ENCODE measurements at places on chromosomes 6 and 20.

DNA sequence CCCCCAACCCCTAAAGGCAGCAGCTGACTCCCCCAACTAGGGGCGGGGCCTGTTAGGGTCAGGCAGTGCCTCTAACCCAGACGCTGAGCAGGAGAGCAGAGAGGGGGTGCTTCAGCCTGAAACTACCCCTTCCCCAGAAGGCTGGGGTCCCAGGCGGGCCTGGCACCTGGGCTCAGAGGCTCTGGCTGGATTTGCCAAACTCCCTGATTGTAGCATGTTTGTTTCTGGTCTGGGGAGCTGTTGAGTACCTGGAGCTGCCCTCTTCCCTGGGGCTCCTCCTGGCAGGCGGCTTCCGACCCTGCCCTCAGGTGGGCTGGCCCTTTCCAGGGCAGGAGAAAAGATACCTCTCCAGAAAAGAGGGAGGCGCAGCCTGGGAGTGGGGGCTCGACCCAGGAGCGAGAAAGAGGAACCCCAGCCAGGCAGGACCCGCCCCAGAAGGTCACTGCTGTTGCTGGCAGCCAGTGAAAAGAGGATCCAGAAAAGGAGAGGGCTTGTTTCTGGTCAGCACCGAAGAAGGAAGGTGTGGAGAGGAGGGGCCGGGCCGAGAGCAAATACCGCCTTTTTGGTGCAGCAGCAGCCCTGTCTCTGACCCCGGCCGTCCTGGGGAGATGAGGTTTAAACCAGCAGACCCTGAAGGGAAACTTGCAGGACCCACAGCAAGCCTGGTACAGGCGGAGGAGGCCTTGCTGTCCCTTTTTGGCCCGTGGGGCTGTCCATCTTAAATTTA is 810 bp upstream of the ABHD16B start:
- DNase-seq, result no peak

- no peak for DNase-seq
These were observed 305.3 kb upstream of the RGS17 start for GRCh38 chr6:153436351-153436750.

GRCh38 chr20:60246751-60247150 is 288.5 kb downstream of the CDH26 start:
- no peak for DNase-seq

- no peak for DNase-seq
These were observed 208.0 kb downstream of the GMDS start for GRCh38 chr6:2037237-2037926.

DNA sequence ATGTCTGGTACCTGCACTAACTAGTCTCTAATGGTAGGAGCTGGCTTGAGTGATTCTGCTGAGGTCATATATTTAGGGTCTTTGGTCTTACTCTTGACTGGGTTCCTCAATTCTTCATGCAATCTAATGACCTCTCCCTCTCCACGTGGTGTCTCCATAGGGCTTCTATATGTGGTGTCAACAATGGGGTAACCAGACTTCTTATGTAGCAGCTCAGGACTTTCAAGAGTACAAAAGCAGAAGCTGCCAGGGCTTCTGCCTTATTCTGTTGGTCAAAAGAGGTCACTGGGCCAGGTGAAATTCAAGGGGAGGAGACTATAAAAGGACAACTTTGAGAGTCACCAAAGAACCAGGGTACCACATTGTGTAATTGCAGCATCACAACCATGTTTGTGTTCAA is 54.3 kb downstream of the NUS1 start:
- no peak for DNase-seq

- DNase-seq, result no peak
These were observed 410.3 kb upstream of the SLC35B3 start for GRCh38 chr6:8845690-8846089.

- DNase-seq, result no peak
These were observed 1.3 kb upstream of the FOXC1 start for GRCh38 chr6:1608222-1609040.

DNA sequence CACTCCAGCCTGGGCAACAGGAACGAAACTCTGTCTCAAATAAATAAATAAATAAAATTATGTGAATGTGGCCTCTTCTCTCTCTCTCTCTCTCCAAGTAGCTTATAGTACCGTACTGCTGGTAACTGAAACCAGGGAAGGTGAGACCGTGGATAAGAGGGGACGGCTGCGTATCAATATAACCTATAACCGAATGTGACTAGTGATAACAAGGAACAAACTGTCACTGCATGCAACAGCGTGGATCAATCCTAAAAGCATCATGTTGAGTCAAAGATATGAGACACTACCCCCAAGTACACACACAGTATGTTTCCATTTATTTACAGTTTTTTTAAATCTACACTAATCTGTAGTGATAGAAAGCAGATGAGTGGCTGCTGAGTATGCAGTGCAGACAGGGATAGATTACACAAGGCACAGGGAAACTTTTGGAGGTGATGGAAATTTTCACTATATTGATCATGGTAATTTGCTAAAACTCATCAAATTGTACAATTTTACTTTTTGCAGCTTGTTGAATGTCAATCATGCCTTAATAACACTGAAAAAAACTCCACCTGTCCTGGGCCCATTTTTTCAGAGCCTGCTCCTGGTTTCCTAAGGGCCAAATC is 121.4 kb upstream of the ARMC2 start:
- DNase-seq, result no peak

- DNase-seq, result no peak
These were observed 97.8 kb downstream of the PLEKHG1 start for GRCh38 chr6:150697515-150697914.

- no peak for DNase-seq
These were observed 57.7 kb downstream of the PPP1R14C start for GRCh38 chr6:150200428-150201100.

DNA sequence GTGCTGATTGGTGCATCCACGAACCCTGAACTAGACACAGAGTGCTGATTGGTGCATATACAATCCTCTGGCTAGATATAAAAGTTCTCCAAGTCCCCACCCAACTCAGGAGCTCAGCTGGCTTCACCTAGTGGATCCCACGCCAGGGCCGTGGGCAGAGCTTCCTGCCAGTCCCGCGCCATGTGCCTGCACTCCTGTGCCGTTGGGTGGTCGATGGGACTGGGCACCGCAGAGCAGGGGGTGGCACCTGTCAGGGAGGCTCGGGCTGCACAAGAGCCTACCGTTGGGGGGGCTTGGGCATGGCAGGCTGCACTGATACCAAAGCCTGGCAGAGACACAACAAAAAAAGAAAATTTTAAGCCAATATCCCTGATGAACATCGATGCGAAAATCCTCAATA is 185.4 kb upstream of the ASCC3 start:
- DNase-seq, result no peak

DNA sequence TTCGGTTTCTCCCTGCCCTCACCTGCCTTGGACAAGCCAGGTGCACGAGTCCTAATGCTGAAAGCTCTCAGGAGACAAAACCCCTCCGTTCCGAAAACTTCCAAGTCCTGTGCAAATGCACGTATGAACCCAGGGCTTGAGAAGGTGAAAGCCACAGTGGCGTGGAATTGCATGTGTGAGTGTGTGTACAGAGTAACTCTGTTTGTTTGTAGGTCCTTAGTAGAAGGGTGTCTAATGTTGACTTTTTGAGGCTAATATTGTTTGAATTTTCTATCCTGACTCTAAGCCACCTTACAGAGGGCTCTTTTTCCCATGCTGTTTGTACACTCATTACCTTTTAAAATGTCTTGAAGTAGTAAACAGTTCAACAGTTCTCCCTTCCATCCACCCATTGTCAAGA is 129.1 kb downstream of the FOXA2 start:
- no peak for DNase-seq

DNA sequence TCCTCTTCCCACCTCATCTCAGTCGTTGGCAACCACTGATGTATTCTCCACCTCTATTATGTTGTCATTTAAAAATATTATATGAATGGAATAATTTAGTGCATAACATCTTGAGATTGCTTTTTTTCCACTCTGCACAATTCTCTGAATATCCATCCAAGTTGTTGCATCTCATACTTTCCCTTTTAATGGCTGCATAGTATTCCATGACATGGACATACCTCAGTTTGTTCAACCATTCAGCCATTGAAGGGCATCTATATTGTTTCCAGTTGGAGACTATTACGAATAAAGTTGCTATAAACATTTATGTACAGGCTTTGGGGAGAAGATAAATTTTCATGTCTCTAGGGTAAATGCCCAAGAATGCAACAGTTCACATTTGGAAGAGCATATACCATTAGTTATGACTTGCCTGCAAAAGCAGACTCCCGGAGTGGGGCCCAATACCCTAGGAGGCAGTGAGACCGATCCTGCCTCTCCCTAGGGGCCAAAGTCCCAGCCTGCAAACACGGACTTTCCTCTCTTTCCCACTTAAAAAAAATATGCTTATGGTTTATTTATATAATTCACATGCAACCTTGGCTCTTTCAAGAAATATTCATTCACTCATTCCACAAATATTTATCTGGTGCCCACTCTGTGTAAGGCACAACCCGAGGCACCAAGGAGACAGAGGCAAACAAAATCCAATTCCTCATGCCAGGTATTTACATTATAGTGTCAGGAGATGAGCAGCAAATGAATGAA is 227.0 kb upstream of the PMEPA1 start:
- DNase-seq, result no peak

GRCh38 chr6:70843328-70843918 is 113.4 kb downstream of the B3GAT2 start:
- no peak for DNase-seq

DNA sequence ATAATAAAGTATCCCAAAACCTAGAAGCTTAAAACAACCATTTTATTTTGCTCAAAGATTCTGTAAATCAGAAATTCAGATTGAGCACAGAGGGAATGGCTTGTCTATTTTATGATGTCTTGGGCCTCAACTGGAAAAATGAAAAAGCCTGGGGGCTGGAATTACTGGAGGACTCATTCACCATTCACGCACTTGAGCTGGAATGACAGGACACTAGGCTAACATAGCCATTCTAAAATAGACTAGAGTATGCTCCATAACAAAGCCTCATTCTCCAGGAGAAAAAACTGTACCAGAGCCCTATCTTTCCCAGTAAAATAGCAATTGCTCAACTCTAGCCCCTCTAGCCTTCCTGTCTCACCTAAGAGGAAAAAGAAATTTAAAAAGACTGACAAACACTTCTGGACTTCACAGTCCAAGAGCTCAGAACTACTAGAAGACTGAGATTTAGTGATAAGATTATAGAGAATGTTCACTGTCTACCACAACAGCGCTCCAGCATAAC is 145.4 kb upstream of the BTBD3 start:
- no peak for DNase-seq

GRCh38 chr6:106739387-106739786 is 110.0 kb downstream of the QRSL1 start:
- DNase-seq, result no peak

Measured in stimulated activated CD4-positive, alpha-beta T cell treated with anti-CD3 and anti-CD28 coated beads, Interleukin-15, amount 100 ng/mL, for 48 hours (primary cell).